ENCODE measurements at places on chromosomes 16 and 17.

DNA sequence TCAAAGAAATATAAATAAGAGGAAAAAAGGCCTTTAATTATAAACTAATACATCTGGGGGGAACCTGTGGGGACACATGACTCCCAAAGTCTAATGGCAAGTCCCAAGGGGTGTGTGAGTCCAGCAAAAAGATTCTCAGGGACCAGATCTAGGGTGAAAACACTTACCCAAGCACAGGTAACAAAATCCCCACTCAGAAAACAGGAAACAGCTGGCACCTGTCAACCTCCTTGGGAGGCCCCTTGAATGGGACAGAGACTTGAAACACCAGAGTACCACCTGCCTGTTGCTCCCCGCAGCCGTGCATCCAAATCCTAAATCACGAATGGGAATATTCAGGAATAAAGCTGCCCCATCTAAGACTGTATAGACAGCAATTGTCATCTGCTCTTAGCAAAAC is 461.2 kb upstream of the CDH5 start:
- DNase-seq: no peak

DNA sequence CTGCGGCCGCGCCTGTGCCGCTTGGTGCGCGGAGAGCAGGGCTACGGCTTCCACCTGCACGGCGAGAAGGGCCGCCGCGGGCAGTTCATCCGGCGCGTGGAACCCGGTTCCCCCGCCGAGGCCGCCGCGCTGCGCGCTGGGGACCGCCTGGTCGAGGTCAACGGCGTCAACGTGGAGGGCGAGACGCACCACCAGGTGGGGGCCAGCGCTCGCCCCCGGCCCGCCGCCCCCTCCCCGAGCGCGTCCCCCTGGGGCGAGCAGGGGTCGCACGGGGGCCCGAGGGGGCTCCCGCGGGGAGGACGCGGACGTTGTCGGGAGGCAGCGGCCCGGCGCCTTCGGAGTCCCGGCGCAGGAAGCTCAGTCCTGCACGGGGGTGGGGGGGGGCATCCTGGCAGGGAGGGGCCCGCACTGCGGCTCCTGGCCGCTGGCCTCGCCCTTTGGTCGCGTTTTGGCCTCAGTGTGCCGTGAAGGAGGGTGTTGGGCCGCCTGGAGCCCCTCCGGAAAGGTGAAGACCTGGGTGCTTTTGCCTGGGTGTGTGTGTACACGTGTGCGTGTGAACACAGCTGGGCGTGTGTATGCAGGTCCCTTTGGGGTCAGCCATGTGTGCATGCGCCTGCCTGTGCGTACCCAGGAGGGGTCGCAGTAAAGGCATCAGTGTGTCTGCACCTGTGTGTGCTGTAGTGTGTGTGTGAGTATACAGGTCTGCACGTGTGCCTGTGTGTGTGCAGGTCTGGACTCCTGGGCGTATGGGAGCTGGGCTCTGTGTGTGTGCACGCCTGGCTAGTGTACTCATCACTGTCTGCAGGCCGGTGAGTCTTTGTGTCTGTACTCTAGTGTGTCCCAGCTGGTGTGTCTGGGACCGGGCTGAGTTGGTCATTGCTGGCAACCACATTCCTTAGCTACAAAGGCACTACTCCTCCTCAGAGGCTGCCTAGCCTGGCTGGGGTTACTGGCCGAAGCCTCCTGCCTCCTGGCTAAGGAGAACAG is 615 bp downstream of the NHERF2 start:
- DNase-seq: no peak

GRCh38 chr16:67025210-67025550 is 3.8 kb upstream of the CBFB start:
- no peak for DNase-seq

DNA sequence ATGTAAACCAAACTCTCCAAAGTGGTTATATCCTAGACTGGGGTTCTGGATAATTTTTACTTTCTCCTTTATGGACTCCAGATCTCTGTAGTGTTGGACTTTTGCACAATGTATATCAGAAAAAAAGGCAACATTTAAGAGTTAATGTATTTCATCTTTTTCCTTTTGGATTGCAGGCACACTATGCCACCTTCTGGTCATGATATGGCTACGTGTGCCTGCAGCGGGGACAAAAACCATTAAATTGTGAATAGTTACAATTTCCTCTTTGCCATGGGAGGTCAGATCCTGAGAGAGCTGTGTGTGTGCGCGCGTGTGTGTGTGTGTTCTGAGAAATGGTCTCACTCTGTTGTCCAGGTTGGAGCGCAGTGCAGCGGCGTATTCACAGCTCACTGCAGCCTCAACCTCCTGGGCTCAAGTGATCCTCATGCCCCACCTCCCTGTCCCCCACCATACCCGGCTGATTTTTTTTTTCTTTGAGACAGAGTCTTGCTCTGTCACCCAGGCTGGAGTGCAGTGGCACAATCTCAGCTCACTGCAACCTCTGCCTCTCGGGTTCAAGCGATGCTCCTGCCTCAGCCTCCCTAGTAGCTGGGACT is 4.3 kb upstream of the SGF29 start:
- DNase-seq: no peak

- DNase-seq: no peak
Measured at GRCh38 chr17:80460429-80460834, 16.0 kb downstream of the NPTX1 start.

DNA sequence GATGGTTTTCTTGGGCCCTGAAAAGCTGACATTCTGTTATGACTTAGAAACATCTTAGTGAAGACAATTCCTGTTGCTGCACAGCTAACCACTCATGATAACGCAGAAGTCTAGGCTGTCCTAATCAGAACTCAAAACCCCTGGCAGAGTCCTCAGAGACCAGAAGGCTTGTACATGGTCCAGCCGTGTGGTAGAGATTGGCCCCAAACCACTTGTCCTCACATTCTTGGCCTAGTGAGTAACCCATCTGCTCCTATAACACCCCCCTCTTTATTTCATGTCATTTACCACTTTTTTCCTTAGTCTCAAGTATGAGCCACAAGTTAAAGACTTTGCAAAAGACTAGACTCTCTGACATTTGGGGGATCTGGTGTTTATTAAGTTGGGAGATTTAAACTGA is 116.5 kb upstream of the ADAMTS18 start:
- DNase-seq: no peak

DNA sequence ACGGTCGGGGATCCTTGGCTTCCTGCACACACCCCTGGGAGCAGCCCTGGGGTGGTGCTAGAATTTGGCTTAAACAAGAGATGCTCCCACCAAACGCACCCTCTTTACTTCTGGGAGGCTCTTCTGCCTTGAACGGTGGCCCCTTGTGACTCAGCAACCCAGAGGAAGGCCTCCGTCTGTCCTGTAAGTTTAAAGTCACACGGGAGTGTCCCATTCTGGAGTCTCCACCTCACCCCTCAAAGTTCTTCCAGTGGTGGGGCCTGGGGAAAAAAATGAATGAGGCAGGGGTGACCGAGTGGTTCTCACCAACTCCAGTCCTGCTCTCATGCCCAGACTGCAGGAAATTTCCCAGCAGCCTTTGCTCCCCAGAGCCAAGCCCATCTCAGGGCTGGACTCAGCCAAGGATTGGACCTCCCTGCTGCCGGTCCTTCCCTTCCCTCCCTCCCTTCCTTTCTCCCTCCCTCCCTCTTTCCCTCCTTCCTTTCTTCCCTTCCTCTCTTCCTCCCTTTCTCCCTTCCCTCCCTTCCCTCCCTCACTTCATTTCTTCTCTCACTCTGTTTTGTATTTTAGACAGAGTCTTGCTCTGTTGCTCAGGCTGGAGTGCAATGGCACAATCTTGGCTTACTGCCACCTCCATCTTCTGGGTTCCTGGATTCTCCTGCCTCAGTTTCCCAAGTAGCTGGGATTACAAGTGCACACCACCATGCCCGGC is 11.4 kb downstream of the ITGAD start:
- no peak for DNase-seq

DNA sequence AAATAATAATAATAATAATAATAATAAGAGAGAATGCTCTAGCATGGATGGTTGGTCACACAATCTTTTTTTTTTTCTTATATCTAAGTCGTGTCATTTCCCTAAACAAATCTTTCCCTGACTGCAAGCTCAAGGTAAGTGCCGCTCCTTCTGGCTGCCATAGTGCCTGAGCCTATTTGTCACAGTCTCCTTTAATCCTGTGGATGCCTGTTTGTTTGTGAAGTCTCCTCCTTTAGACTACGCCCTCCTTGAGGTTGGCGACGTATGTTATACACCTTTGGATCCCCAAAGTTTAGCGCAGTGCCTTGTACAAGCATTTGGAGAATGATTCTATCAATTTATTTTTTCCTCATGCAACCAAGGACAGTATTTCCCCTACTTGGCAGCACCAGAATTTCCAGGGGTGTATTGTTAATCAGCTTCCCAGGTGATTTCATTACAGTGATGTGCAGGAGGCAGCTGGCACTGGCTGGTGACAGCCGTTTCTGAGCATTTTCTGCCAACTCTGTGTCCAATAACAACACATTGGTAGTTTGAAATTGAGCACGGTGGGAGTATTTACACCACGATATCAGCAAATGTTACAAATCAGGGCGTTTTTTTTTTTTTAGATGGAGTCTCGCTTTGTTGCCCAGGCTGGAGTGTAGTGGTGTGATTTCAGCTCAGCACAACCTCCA is 26.6 kb downstream of the TMEM238L start:
- DNase-seq: no peak

DNA sequence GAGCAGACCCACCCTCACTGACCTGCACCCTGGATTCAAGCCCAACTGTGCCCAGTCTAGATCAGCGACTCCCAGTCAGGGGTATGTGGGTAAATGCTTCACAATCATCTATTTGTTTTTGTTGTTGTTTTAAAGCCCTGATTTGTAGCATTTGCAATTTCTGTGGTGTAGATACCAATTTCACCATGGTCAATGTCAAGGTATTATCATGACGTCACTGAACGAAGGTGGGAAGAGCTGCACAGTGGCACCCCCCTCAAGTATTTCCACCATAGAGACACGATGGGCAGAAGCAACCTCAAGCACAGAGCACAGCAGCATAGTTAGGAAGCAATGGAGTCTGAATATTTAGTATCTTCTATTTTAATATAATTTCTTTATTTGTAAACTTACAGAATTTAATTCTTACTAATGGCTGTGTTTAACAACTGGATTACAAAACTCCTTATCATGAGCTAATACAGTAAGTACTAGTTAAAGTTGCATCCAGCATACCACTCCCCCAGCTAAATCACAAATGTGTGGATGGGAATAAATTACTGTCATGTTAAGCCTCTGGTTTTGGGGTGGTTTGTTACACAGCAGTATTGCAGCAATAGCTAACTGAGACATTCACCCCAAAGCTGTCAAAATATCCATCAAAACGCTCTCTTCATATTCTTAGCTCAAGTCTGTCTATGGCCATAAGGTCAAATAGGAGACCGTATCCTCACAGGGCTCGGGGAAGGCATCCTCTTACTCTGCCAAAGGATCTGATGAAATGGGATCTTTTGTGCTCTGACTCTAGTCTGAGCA is 25.5 kb downstream of the ORC6 start:
- no peak for DNase-seq

DNA sequence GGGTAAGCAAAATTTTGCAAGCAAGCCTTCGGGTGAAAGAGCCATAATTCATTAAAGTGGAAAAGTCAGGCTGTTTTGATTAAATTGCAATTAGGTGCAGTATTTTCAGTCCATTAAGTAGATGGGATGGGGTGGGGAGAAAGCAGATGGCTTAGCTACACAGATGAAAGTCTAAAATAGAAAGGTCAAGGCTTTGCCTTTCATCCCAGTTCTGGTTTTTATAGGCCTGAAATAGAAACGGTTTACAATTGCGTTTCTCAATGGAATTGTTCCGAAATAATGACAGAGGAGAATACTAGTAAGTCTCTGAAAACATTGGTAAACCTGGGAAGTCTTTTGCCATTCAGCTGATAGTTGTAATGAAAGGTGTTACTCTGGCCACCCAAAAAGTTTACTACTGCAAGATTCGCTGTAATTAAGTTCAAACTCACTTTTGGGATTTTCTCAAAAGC is 1.5 kb downstream of the PPM1E start:
- DNase-seq: no peak

- no peak for DNase-seq
Measured at GRCh38 chr17:12256380-12256995, 235.8 kb downstream of the MAP2K4 start.

GRCh38 chr17:76623271-76624146 is 20.0 kb downstream of the ST6GALNAC1 start:
- peak; percentile 75 for DNase-seq

- no peak for DNase-seq
Measured at GRCh38 chr17:79907217-79907715, 68.0 kb upstream of the CBX4 start.

DNA sequence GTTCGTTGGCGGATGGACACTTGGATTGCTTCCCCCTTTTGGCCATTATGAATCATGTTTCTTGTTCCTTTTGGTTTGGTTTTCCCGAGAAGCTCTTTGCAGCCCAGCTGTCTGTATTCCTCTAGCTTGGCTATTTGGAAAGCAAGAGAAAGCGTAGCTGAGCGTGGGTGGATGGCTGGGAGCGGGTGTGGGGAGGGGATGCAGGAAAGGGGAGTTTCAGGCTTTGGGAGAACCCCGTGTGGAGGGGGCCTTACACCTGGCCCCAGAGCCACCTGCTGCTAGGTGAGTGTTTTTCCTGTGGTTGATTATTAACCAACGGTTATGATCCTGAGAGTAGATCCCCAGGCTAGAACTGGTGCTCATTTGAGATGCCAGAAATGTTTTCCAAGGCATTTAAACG is 103.7 kb downstream of the RAP1GAP2 start:
- no peak for DNase-seq

DNA sequence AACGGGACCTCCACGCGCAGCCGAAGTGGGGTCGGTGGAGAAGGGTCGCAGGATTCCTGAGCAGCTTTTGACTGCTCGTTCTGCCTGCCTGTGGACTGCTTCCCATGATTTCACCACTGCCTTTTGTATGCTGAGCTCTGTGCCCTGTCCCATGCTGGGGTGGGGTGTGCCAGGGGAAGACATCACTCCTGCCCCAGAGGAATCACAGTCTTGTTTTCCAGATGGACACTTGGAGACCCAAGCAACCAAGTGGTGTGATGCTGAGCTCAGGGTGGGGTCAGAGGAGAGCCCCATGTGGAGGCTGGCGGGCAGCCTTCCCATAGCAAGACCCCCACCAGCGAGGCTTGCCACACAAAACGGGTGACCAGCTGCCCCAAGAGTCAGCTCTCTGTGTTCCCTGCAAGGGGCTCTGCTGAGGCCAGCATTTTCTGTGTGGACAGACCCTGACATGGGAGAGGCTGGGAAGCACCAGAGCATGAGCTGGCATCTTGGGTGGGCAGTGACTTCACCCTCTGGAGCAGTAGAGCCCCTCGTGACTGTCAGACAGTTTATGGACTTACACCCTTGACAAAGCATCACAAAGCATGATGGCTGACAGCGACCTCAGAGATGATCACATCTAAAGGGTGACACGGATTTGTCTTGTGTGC is 111.9 kb downstream of the GNAO1 start:
- no peak for DNase-seq

DNA sequence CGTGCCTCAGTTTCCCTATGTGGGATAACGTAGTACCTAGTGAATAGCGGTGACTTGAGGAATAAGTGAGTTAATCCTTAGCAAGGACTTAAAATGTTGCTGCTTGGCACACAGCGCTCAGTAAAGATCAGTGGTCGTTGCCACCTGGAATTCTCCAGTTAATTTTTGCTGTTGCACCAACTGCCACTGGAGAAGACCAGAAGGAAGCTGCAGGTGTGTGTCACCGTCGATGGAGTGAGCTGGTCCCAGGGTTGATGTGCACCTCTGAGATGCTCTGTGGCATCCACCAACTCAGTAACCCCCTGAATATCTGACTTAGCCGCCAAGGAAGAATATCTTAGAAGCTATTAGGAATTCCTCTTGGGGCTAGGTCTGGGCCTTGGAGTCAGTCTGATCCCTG is 4.1 kb downstream of the ABCC1 start:
- no peak for DNase-seq
